Lung (tissue), 17 donors: ENCODE measurements at places on chromosomes 6 and 20. TPM values are rescaled to one million over a fixed set of nuclear protein-coding genes. Genes with fewer than 3 reads are reported as not detected.

Gene TAGAP
- 8.9 TPM for total RNA-seq

- no peak for DNase-seq
These were observed 514.7 kb upstream of the AGPAT4 start for GRCh38 chr6:161788531-161788930.

- DNase-seq: no peak
These were observed at the start of gene TDRD6 for GRCh38 chr6:46687619-46688097. TSS of gene TDRD6 (plus strand) at chr6:46687885. CDS start at chr6:46688129, 244 bp downstream.

GRCh38 chr6:167512696-167513375 lies 187.9 kb downstream of the TTLL2 start:
- DNase-seq: no peak

- no peak for DNase-seq
These were observed 11.3 kb downstream of the SERPINB9 start for GRCh38 chr6:2891768-2892170.

Gene SLCO4A1
- total RNA-seq: 4.7 TPM

- no peak for DNase-seq
These were observed 165.5 kb upstream of the OPRM1 start for GRCh38 chr6:153873541-153873940.

DNA sequence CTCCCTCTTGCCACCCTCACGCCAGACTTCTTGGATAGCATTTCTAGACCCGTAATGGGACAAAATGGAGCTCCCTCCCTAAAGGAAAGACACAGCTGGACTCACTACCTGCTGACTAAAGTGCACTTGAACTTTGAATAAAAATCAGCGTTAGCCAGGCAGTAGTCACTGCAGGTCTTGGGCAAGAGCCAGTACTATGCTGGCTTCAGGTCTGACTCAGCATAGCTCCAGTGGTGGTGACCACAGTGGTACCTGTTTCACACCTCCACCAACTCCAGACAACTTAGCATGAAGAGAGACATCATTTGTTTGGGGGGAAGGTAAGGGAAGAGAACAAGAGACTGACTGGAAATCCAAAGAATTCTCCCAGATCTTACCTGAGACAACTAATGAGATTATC lies 906.8 kb downstream of the GRIK2 start:
- no peak for DNase-seq
